ENCODE measurements at places on chromosomes 1 and 21.

DNA sequence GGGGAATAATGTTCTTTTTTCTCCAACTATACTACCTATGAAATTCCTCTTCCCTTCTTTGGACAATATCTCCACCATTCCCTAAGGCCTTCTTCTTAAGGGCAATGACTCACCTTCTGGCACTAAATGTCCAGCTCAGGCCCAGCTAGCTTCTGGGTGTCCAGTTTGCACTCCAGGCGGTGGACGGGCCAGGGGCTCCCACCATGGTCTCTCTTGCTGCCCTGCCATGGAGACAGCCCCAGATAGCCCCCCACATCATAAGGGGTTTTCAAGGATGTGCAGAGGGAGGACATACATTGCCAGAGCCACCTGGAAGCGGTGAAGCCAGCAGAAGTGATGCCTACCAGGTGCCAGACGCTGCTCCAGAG, 43.8 kb downstream of the C1orf198 start:
- DNase-seq, result no peak

DNA sequence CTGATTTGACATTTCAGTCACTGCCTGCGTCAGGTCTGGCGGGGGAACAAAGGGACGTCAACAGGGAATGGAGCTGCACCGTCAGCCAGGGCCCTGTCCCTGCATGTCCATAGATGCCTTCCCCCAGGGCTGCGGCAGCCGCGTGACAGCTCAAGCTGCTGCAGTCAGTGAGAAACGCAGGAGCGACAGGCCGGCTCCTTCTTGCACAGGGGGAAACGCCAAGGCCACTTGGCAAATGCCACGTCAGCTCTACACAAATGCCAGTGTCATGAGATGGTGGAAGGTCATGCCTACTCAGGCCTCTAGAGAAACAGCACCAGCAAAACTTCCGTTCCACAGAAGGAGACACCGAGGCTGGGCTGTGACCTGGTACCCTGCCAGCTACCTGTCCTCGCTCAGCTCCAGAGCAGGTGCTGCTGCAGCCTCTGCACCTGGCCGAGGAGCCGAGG, 37.7 kb downstream of the SYF2 start:
- no peak for DNase-seq

GRCh38 chr1:152983234-152983633, 647 bp upstream of the SPRR1A start:
- no peak for DNase-seq

GRCh38 chr1:99363531-99363930, 99.2 kb downstream of the PLPPR4 start:
- DNase-seq, result no peak

- DNase-seq, result no peak
Measured at GRCh38 chr1:37704966-37705365, 12.7 kb downstream of the CDCA8 start.

- no peak for DNase-seq
Measured at GRCh38 chr1:204583909-204584632, 67.9 kb downstream of the MDM4 start.

DNA sequence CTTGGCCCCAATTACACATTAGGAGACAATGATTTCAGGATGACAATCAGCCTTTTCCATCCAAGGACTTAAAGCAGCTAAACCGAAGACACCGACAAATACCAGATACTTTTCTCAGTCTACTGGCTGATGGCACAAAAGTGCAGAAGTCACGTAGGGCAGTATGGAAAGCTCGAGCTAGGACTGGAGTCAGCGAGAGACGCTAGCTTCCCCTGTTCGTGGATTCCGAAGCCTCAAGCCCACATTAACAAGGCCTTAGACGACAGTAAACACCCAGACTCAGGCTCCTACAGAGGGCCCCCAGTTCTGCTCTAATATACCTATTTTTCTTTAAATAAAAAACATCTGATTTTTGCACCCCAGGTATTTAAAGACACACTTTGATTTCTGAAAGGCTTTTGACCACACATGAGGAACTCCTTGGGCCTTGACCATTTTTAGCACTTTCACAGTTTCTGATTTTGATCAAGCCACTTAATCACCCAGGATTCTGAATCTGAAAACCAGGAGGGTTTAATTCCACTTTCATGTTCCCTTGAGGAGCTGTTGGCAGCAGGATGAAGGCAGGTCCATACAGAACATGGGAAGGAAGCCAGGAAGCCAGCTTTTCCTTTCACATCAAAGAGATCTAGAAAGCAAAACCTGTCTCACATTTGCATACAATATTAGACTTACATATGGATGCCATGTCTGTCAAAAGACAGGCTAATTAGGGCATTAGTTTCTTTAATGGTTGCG, 204.1 kb downstream of the GABPA start:
- peak; percentile 57 for DNase-seq

DNA sequence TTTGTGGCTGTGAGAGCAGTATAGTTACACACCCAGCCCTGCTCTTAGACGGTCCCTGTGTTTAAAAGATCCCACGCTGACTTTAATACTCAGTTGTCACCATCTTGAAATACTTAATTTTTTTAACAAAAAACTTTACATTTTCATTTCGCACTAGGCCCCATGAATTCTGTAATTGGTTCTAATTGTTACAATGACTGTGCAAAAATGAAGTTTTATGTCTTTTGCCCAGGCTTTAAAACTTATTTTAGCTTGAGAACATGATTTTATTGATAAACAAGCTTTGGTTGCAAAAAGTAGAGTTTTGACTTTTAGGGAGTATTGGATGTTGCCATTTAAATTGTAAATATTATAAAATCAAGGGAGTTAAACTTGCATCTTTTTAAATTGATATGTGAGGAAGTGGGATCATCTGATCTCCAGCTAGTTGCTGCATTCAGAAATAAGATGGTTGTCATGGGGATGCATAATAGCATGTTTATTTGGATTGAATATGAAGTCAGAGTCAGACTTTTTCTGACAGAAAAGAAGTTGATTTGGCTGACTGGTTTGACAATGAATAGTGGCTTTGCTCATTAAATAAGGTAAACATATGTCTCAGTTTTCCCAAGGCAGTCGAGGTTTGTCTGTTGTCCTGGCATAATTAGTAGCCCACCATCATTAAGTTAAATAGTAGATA, 23.0 kb upstream of the CRP start:
- DNase-seq, result peak; percentile 52

GRCh38 chr1:25774921-25775771, 24.8 kb upstream of the SELENON start:
- DNase-seq, result no peak

GRCh38 chr1:92095874-92096273, 15.7 kb downstream of the BTBD8 start:
- DNase-seq, result no peak

DNA sequence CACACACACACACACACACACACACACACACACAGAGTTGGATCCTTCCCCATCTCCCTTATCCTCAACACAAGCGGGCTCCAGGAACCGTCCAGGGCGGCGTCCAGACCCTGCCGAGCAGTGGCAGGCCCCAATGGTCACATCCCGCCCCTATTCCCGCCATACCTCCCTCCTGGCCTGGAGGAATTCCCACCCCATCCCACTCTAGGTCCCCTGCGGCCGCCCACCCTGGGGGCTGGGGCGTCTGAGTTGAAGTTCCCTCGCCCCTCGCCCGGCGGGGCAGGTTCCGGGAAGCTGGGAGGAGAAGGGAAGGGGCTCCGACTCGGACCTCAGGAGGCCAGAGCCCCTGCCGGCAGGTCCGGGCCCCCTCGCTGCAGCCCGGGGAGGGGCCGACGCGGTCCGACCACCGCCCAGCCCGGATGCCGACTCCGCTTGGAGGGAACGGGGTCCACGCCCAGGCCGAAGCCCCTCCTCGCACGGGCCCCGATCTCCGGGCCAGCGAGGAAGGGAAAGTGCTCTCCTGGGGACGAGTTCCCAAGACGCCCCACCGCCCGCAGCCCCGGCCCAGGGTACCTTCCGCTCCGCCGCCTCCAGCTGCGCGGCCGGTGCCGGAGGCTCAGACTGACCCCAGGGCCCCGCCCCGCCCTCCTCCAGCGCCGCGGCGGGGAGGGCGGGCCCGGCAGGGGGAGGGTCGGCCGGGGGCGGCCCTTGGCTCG, at the start of gene RHOC:
Gene RHOC (minus strand): TSS at position 623 of the 716 bp plus-strand sequence. CDS start 3,328 bp downstream, outside the sequence.
- DNase-seq, result no peak

DNA sequence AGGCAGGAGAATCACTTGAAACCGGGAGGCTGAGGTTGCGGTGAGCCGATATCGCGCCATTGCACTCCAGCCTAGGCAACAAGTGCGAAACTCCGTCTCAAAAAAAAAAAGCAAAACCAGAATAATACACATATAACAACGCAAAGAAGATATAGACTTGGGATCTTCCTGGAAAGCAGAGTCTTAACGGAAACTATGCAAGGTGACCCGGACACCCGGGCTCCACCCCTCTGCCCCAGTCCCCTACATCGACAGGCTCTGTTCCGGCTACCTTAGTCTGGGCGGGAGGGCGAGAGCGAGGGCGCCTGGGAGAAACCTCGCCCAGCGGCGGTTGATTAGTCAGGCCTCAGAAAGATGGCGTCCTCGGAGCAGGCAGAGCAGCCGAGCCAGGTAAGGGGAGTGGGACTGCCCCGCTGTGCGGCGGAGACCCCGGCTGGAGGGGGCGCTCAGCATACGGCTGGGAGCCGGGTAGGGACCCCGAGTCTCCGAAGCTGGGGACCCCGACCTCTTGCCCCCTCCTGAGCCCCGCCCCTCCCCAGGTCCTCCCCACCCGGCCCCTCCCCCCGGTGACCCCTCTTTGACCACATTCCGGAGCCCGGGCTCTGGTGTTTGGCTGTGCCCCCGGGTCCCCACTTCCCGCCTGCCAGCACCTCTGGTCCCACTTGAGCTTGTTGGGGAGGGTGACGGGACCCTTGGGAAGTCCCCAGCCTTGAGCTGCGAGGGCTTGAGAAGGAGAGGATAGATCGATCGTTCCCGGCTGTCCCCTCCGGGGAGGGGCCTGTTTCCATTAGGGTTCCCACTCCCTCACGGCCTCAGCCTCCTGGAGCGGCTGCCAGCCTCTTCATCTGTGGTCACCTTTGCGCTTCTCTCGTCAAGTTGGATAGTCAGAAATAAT, at the start of gene PEX14:
Gene PEX14 (plus strand): TSS at position 338 of the 895 bp plus-strand sequence. CDS start 17 bp downstream, at position 355.
- DNase-seq, result peak; percentile 85

- DNase-seq, result no peak
Measured at GRCh38 chr1:18556364-18556763, 74.3 kb upstream of the PAX7 start.

DNA sequence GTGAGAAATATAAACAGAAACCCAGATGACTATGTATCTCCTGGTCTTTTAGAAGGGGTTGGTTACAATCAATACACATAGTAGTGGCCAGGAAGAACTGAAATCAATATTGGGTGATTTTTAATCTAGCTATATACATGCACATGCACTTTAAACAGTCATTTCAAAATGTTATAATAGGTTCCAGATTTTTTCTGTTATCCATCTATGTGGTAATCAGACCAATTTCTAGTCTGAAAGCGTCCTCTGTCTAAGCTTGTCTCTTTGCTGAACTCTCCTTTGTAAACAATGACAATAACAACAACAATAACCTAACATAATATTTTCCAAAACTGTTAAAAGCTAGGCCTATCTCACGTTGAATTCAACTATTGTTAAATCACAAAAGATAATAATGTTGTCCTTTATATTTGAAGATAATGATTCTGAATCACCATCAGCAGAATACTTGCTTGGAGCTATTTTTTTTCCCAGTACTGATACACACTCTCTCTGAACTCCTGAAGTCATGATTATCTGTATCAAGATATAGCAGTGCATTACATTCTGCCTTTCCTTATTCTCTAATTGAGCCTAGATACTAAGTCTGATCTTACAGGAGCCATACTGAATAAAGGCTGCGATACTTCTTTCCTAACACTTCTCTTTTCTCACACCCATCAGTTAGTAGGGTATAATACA, 496.8 kb upstream of the ZRANB2 start:
- DNase-seq, result no peak

DNA sequence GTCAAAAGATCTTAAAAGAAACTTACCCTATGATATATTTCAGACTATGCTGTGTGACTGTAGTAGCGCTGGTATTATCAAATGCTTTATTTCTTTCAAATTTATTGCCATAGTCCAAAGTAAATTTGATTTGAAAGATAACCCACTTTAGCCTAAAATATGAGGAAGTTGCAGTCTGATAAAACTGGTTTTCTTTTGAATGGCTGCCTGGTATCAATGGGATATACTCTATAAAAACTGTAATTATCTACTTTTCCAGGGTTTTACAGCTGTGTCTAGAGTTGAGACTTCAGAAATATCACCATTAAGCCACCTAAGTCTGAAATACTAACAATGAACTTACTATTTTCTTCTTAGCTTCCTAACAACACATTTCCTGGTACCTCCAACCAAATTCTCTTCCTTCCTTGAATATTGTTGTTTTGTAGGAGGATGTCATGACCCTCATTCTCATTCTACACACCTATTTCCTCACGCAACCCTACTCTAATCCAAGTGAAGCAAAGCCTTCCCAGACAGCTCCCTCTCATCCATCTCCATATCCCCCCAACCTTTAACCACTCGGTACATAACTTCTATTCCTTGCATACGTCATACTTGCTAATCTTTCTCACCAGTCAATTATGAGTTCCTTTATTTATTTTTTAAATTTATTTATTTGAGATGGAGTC, 17.0 kb downstream of the KDM5B start:
- DNase-seq, result peak; percentile 47

DNA sequence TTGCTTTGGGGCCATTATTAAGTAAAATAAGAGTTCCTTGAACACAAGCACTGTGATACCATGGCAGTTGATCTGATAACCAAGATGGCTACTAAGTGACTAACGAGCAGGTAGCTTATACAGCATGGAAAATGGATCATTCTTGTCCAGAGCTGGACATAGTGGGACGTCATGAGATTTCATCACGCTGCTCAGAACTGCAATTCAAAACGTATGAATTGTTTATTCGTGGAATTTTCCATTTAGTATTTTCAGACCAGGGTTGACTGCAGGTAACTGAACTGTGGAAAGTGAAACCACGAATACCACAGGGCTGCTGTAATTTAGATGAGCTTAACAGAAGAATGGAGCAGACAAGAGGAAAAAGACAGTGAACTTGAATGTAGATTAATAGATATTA, 38.9 kb downstream of the CCDC18 start:
- no peak for DNase-seq

DNA sequence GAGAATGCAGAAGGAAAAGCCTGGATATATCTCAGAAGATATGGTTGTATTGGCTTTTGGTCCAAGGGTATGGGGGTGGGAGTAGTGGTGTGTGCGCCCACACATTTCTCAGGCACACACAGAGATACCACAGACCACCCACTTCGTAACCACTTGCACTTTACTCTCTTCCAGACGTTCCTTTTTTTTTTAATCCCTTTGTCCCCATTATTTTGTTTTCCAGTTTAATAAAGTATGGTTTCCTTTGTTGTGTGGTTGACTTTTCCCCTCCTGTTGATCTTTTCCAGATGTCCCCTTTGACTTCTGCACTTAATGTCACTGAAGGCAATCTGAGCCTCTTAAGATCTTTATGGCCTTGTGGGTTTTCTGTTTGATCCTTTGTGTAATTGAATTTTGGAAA, 10.5 kb upstream of the TARS2 start:
- DNase-seq, result no peak

- DNase-seq, result no peak
Measured at GRCh38 chr1:156492591-156493080, 7.9 kb downstream of the MEF2D start.
